ENCODE measurements at places on chromosomes 3 and 15.

DNA sequence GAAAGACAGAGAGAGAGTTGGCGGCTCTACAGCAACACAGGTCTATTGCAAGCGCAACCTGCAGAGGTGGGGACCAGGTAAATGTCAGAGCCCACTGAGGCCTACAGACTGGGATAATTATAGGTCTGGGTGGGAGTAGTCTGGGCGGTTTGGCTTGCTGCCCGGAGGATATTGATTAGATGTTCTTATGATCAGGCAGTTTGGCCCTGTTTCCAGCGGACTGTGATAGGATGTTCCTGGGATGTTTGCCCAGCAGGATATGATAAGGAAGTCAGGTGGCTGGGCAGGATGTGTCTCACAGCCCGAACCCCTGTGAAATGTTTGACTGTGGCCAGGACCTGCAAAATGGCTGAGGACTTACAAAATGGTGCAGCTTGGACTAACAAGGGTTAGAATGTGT lies 364.9 kb downstream of the NAALADL2 start:
- DNase-seq: no peak

GRCh38 chr15:85351965-85352364 lies 28.4 kb upstream of the AKAP13 start:
- no peak for DNase-seq

DNA sequence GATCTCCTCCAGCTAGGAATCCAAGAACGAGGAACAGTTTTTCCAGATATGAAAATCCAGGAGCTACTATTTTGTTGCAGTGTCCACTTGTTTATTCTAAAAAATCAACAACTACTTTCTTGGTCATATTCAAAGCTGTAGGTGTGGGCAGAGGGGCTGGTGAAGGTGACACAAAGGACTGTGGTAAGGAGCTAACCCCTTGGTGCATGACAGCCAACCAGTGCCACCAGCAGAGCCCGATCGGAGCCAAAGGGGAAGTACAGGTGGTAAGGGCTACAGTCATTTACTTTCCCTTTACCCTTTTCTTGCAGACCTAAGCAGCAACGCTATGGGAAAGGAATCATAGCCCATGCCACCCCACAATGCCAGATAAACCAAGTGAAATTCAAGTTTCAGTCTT lies 30.7 kb downstream of the PLA1A start:
- no peak for DNase-seq

- no peak for DNase-seq
Observed at GRCh38 chr3:122235147-122235546, 51.7 kb downstream of the CASR start.

GRCh38 chr3:159238646-159239045 lies 436.8 kb downstream of the MFSD1 start:
- DNase-seq: no peak

DNA sequence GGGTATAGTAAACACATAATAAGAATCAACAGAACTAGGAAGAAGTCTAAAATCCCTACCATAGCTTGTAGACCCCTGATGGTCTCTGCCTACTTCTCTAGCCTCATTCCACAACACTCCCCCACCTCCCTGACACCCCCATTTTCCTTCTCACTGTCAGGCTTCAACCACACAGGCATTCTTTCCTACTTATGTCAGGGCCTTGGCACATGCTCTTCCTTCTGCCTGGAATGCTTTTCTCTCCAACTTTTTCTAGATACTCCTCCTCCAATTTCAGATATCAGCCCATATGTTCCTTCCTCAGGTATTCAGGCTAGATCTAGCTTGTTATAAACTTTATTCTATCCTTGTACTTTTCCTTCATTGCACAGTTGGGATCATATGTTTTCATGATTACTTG lies 106.0 kb upstream of the MRPL3 start:
- DNase-seq: no peak

GRCh38 chr15:92763459-92763858 lies 107.9 kb upstream of the FAM174B start:
- no peak for DNase-seq

DNA sequence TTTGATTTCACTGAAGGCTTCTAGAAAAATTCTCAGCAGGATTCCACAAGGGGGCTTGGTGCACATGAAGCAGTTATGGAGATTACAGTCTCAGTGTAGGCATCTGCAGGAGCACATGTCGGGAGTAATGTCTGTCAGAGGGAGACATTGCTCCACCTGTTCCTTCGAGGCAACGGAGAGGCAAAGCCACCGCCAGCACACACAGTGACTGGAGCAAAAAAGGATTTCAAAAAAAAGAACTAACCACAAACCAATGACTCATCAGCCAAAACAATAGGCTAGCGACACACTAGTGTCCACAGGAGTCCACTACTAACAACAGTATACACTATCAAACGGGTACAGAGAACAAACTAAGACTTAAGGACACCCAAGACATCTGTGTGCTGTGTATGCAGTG lies 68.9 kb downstream of the NPTN start:
- no peak for DNase-seq

- DNase-seq: no peak
Observed at GRCh38 chr3:134106580-134106979, 76.9 kb upstream of the SLCO2A1 start.

Data from stimulated activated CD8-positive, alpha-beta memory T cell treated with anti-CD3 and anti-CD28 coated beads, Interleukin-4, amount 100 ng/mL, for 24 hours (primary cell).